Sigmoid colon (tissue), 7 donors: ENCODE measurements at places on chromosomes 12 and 14. TPM values are rescaled to one million over a fixed set of nuclear protein-coding genes. Genes with fewer than 3 reads are reported as not detected.

Gene TMEM233
- not detected for total RNA-seq

Gene DCN
- total RNA-seq: 675 TPM

DNA sequence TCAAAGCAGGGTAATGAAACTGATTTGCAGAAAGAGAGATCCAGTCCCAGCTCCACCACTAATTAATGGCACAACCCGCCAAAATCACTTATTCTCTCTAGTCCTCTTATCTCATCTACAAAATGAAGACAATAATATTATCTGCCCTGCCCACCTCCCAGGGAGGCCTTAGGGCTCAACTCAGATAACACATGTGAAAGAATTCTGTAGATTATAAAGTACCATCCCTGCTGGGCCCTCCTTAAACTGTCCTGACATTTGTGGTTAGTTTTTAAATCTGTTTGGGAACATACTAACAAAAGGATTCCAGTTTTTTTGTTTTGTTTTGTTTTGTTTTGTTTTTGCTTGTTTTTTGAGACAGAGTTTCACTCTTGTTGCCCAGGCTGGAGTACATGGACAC is 7.3 kb downstream of the POMT2 start:
- peak; percentile 5 for DNase-seq

DNA sequence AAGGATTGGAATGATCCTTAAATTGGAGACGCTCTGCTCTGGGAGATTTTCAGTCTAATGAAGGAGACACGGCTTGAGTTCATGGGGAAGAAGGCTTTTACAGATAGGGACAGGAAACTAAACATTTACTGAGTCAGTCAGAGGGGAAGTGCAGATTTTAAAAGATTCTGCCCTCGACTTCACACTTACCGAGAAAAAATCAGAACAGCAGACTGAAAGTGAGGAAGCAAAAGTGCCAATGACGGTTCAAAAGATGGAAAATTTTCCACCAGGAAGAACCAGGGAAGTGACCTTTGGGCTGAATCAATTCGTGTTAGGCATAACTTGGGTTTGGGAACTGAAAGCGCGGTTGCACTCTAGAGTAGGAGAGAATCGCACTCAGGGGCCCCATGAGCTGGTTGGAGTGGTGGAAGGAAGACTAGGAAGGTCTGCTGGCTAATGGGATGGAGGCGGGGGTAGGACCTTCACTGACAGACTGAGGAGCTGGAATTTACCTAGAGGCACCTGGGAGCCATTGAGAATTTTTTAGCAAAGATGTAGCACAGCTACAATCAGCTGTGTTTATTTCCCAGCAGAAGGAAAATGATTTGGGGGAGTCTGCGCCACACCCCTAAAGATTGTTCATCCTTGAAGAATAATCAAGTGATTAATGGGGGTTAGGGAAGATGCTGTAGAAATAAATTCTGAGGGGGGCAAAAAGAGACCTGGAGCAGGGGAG is 1.2 kb downstream of the KCNK13 start:
- no peak for DNase-seq
